MV-4-11 (cell line): ENCODE measurements at places on chromosomes 3 and 15.

GRCh38 chr3:151402349-151402748 lies 17.8 kb upstream of the P2RY12 start:
- DNase-seq: no peak

GRCh38 chr3:4140921-4141320 lies 162.2 kb upstream of the SETMAR start:
- no peak for DNase-seq

DNA sequence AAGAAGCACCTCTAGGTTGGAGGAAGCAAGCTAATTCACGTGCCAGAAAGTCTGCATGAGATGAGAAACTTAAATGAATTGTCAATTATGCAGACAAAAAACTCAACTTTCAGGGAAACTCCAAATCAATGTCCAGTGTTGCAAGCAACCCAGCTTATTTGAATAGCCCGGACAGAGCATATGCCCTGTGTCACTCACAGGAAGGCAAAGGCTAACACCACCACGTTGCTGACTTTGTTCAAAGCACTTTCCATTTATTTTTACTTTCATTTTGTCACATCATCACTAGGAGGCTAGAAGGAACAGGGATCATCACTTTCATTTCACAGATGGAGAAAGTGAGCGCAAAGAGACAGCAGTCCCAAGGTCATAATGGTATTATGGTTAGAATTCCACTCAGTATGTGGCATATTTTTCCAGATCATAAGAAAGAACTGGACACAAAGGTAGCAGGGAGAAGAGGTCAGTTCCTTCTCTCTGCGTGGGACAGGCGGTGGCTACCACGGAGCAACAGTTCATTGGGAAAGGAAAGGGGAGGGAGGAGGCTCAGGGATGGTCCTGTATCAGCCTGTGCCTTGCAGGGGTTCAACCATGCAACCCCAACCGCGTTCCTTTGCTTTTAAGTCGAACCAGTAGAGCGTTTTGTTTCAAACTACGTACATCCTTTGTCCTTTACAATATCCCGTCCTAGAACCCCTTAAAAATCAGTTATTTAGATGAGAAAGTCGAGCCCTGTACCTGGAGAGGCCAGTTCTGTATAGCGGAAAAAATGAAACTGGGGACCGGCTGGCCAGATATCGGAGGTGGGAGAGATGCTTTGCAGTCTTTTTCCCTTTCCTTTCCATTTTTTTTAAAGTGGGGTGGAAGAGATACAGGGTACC lies 1.1 kb downstream of the HEG1 start:
- peak; percentile 40 for DNase-seq

- DNase-seq: peak; percentile 29
Measured at GRCh38 chr15:92763459-92763858, 107.9 kb upstream of the FAM174B start.

DNA sequence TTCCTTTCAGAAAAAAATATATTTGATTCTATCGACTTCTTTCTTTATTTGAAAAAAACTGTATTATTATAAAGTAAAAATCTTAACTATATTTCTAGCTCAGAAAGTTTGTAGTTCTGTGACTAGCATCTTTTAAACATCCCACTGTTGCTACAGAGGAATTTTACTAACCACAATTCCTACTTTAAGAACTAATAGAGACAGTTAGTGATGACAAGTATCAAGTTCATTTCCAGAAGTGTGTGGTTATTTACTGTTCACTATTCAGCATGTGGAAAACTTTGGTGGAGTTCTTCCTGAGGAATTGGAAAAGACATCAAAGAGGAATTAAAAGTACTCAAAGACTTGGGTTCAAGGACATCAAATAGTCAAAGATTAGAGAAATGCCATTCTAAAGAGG lies 524.1 kb upstream of the CBLB start:
- DNase-seq: no peak

DNA sequence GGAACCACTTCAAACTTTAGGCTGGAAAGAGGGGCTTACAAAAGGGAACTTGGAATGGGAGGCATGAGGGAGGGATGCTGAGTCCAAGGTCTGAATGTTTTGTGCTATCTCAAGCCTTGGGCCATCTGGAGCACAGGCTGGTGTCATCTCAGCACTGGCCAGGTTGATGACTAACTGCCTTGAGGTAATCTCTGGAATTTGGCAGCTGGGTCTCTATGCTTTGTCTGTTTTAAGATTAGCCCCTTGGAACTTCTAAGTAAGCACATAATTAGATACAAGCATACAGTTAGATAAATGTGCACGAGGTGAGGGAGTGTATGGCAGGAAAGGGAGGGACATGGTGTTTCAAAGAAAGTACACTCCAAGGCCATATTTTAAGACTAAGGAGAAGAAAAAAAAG lies 252.4 kb upstream of the CCDC54 start:
- DNase-seq: no peak

DNA sequence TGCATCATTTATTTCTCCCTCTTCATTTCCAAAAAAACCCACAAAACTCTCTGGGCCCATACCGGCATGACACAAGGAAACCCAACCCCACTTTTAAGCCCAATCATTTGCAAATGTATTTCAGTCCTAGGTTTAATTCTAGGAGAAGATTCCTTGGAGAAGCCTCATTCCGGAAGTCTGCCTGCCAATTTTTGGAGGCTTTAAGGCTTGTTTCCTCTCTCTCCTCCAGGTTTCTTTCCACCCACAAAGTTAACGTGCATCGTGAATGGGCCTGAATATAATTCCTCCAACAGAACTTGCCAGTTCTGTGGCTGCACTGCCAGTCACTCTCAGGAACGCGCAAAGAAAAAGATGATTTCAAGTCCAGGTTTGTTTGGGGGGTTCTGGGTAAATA lies 69.9 kb upstream of the FOXP1 start:
- no peak for DNase-seq

GRCh38 chr15:85711580-85712192 lies 83.0 kb downstream of the KLHL25 start:
- DNase-seq: no peak

GRCh38 chr3:97823046-97824004 lies 1.5 kb downstream of the CRYBG3 start:
- peak; percentile 49 for DNase-seq

DNA sequence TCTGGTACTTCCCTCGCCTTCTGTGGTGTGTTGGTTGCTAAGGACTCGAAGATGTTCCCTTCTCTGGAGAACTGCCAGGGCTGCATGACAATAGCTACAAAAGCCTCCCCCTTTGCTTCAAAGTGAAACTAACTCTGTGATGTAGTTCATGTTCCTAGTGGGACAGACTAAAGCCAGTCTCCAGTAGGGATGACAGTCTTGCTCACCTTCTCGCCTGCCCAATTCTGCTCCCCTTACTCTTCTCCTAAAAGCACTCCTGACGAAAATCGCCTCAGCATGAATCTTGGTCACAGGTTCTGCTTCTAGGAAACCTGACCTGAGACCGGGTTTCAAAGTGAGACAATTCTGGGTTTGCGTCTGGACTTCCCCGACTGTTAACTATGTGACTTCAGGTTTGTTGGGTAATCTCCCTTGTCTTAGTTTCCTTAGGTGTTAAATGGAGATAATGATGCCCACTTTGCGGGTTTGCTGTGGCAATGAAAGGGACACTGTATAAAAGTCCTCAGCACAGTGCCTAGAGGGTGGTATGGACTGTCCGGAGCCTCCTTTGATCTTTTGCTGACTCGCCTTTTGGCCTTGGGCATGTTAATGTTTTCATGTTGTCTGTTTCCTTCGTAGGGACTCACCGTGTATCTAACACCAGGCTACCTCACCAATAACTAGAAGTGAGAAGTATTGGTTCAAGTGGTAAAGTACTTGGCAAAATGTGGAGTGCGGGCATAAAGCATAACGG lies 24.9 kb upstream of the THRB start:
- DNase-seq: no peak

DNA sequence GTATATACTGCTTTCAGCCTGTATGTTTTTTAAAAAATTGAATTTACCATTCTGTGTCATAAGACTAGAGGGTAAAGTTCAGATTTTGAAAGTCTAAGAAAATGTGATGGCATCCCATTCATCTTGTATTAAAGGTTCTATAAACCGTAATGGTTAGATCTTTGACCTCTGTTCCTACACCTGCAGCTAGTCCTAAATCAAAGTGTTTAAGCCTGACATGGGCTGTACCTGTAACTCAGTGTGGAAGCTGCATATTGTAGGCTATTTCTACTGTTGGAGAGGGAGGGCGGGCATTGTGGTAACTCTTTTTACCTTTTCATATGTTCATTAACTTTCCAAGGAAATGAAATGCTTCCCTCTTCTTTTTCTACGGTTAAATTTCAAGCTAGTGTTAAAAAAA lies 53.9 kb downstream of the ARHGEF26 start:
- no peak for DNase-seq

DNA sequence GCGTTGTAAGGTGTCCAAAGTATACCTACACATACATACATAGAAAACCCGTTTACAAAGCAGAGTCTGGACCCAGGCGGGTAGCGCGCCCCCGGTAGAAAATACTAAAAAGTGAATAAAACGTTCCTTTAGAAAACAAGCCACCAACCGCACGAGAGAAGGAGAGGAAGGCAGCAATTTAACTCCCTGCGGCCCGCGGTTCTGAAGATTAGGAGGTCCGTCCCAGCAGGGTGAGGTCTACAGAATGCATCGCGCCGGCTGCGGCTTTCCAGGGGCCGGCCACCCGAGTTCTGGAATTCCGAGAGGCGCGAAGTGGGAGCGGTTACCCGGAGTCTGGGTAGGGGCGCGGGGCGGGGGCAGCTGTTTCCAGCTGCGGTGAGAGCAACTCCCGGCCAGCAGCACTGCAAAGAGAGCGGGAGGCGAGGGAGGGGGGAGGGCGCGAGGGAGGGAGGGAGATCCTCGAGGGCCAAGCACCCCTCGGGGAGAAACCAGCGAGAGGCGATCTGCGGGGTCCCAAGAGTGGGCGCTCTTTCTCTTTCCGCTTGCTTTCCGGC lies 318.6 kb downstream of the FGF12 start:
- no peak for DNase-seq

DNA sequence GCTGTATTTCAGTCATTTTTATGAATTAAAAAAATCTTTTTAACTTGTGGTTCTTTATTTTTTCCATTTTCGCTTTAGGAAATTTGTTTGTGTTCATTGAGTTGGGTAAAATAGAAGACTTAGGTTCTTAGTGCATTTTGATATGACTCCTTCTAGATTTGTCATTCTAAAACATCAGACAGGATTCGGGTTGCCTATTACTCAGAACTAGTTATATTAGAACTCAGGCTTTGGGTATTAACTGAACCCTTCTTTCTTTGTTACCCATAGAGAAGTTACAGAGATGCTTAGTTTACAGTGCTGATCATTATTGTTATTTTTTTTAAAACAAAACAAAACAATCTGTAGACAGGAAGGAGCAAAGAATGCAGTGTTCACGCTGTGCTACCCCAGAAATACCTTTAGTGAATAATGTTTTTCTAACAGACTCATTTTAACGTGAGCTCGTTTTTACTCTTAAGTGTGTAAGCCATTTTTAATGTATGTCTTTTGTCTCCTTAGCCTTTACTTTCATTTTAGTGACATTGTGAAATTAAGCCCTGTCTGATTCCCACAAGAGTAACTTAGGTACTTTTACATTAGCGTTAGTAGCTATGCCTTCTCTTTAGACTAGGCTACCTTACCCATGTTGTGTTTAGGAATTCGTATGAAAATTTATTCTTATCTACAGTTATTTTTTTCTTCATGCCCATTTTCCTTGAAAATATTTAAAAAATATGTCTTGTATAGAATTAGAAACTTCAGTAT lies 53.4 kb downstream of the CMC1 start:
- no peak for DNase-seq

DNA sequence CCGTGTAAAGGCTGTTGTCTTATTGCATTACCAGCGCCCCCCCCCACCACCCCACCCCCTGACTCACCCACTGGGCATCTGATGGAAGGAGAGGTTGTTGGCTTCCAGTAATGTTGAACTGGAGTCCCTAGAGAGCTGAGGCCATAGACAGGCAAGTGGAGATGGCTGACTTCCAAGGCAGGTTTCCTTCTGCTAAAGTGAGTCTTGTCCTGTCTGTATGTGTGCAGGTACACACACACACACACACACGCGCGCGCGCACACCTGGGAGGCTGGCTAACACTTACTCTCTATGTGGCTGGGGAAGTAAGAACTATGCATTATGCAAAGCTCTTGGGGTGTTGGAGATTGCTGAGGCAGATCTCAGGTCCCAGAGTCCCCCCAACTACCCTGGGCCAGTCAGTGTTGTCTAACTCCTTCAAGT lies 1.6 kb upstream of the KY start:
- no peak for DNase-seq

DNA sequence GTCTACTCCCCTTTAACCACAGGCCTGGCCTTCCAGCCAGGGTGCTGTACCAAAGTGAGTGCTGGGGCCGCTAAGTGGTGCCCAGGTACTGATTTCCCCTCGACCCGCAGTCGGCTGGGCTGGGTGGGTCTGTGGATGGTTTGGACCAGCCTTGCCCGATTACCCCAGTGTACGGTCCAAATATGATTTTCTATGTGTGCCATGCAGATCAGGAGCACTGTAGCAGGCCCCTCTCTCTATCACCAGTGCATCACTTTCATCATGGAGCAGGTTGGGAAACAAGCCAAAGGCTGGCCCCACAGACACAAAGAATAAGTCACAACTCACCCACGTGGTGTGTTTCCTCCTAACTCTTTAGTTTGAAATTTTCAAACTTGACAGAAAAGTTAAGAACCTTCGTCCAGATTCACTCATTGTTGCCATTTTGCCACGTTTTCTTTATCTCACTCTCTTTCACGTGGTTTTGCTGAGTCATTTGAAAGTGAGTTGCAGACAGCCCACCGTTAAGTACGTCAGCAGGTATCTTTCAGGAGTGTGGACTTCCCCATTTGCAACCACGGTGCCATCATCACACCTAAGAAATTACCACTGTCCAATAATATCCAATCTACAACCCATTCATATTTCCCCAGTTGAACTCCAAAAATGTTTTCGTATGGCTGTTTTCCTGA lies 37.0 kb downstream of the ZNF710 start:
- peak; percentile 39 for DNase-seq

DNA sequence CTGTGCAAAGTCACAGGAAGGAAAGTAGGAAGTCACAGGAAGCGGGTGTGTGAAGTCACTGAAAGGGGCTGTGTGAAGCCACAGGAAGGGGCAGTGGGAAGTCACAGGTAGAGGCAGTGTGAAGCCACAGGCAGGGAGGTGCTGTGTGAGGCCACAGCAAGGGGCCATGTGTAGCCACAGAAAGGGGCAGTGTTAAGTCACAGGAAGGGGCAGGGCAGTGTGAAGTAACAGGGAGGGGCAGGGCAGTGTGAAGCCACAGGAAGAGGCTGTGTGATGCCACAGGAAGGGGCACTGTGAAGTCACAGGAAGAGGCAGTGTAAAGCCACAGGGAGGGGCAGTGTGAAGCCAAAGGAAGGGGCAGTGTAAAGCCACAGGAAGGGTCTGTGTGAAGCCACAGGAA lies 36.5 kb downstream of the GASK1A start:
- DNase-seq: peak; percentile 23

GRCh38 chr3:57911593-57911992 lies 96.6 kb upstream of the FLNB start:
- no peak for DNase-seq

DNA sequence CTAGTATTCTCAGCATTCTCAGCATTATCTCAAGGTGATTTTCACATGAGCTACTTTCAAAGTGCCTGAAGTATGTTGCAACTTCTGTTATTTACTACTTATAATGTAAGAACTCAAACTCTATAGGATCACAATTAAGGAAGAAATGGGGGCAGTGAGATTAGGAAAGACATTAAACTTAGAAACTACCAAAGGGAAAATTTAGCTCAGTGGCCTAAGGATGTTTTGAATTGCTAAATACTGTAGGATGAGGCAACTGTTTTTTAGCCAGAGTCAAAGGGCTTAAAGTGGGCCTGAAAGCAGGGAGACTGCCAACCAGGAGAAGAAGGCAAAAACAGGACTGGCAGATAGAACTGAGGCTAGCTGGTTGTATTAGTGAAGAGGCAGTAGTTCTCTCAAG lies 55.5 kb upstream of the MBNL1 start:
- peak; percentile 68 for DNase-seq

GRCh38 chr15:68432441-68433064 lies 590 bp upstream of the ITGA11 start:
- DNase-seq: no peak
